A549 treated with DMSO at 1 μM for 4 hours (cell line): ENCODE measurements at places on chromosomes 3 and 15. TPM values are rescaled to one million over a fixed set of nuclear protein-coding genes. Genes with fewer than 3 reads are reported as not detected.

Gene CCDC54
- not detected in 5 replicates for total RNA-seq

Gene PYDC2
- total RNA-seq, result not detected in 5 replicates

Gene AMIGO3
- 0.48 to 0.91 TPM (median 0.61 TPM) in 5 replicates for total RNA-seq

Gene KIF15
- 8.6 to 10.2 TPM (median 9.1 TPM) in 5 replicates for total RNA-seq

Gene HAPLN3
- 36.7 to 43.9 TPM (median 40.0 TPM) in 5 replicates for total RNA-seq

Gene NPAP1
- not detected in 5 replicates for total RNA-seq

Gene STXBP5L
- not detected in 5 replicates for total RNA-seq

Gene RAD51
- total RNA-seq, result 17.5 to 20.8 TPM (median 18.8 TPM) in 5 replicates

Gene CCDC12
- total RNA-seq, result 46.6 to 86.7 TPM (median 52.3 TPM) in 5 replicates

Gene TMEM62
- 7.3 to 9.4 TPM (median 7.9 TPM) in 5 replicates for total RNA-seq

Gene NANOGP8
- total RNA-seq, result not detected in 5 replicates

Gene APEH
- 60.6 to 69.3 TPM (median 65.2 TPM) in 5 replicates for total RNA-seq

Gene MAN2C1
- total RNA-seq, result 68.6 to 83.0 TPM (median 80.2 TPM) in 5 replicates

Gene ERC2
- 0.10 to 0.30 TPM (median 0.23 TPM) in 3 of 5 replicates, not detected in the others for total RNA-seq

Gene DAPK2
- total RNA-seq, result 2.3 to 4.4 TPM (median 4.2 TPM) in 5 replicates

Gene TTLL13
- total RNA-seq, result 0.14 to 0.16 TPM (median 0.15 TPM) in 4 of 5 replicates, not detected in the other

Gene ZNF445
- total RNA-seq, result 2.5 to 3.6 TPM (median 3.2 TPM) in 5 replicates

Gene CFAP100
- total RNA-seq, result not detected in 5 replicates

Gene SLC25A36
- 17.0 to 24.2 TPM (median 21.0 TPM) in 5 replicates for total RNA-seq

Gene GHSR
- total RNA-seq, result not detected in 5 replicates

Gene CLRN1
- total RNA-seq, result not detected in 5 replicates

Gene KIF9
- 18.8 to 22.4 TPM (median 20.3 TPM) in 5 replicates for total RNA-seq

Gene CFAP161
- total RNA-seq, result not detected in 5 replicates

Gene CNTN3
- total RNA-seq, result not detected in 5 replicates

Gene PATL2
- 0.17 to 0.33 TPM (median 0.24 TPM) in 4 of 5 replicates, not detected in the other for total RNA-seq

Gene ATP13A4
- 0.24 TPM in 1 of 5 replicates, not detected in the others for total RNA-seq

Gene CFAP20DC
- 1.7 to 3.7 TPM (median 2.7 TPM) in 5 replicates for total RNA-seq

Gene RARB
- 6.6 to 16.1 TPM (median 14.1 TPM) in 5 replicates for total RNA-seq

Gene GRM2
- 0.04 to 0.11 TPM (median 0.07 TPM) in 5 replicates for total RNA-seq

Gene LCTL
- 0.06 TPM in 2 of 5 replicates, not detected in the others for total RNA-seq

Gene WNT5A
- 0.62 to 1.3 TPM (median 0.82 TPM) in 5 replicates for total RNA-seq

Gene DNAJC17
- total RNA-seq, result 20.9 to 26.7 TPM (median 24.3 TPM) in 5 replicates

Gene ARPP21
- total RNA-seq, result 0.08 to 0.24 TPM (median 0.12 TPM) in 4 of 5 replicates, not detected in the other

Gene CRBN
- 24.9 to 30.2 TPM (median 28.7 TPM) in 5 replicates for total RNA-seq

Gene FOXL2NB
- 0.90 to 1.5 TPM (median 1.3 TPM) in 5 replicates for total RNA-seq

Gene GAP43
- 0.05 to 0.06 TPM in 2 of 5 replicates, not detected in the others for total RNA-seq

Gene CHRNA3
- total RNA-seq, result 0.29 to 1.4 TPM (median 0.48 TPM) in 5 replicates

Gene NR1D2
- 6.2 to 8.6 TPM (median 7.3 TPM) in 5 replicates for total RNA-seq

Gene RTP1
- total RNA-seq, result not detected in 5 replicates

Gene ACKR2
- 0.07 TPM in 1 of 5 replicates, not detected in the others for total RNA-seq

Gene ATP13A5
- not detected in 5 replicates for total RNA-seq

Gene GCSAM
- total RNA-seq, result not detected in 5 replicates

Gene TRMT10C
- total RNA-seq, result 33.0 to 40.4 TPM (median 35.2 TPM) in 5 replicates

Gene CCDC50
- 23.3 to 32.0 TPM (median 29.4 TPM) in 5 replicates for total RNA-seq
